NCI-H2227 treated with DMSO at 0.1 percent for 48 hours (cell line): ENCODE measurements at places on chromosomes 1 and 21.

GRCh38 chr1:71049951-71050598 lies 2.5 kb upstream of the PTGER3 start:
- DNase-seq, result peak; percentile 78

DNA sequence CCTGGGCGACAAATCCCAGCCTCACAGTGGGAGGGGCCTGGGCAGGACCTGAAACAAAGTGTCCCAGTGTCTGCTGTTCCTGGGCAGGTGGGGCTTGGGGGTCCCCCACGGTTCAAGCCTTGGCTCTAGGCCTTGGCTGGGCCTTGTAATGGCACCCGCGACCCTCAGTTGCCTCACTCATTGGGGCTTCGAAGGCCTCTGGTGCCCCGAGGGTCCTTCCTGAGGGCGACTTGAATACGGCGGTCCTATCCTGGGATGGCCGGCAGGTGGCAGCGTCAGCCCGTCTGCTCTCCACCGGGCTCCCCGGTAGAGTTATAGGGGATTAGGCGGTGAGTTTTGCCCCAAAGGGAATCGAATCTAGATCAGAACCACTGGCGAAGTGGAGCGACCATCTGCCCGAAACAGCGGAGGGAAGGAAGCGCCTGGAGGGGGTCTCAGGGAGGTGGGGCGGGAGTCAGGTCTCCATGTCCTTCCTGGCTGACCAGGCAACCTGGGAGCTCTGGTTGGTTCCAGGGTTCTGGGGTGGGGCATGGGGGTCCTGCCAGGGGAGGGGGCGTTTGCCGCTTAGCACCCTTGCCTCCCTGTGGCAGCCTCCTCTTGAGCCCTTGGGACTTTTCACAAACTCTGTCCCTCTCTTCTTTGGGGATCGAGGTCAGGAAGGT lies 2.1 kb upstream of the PEX10 start:
- DNase-seq, result peak; percentile 59

DNA sequence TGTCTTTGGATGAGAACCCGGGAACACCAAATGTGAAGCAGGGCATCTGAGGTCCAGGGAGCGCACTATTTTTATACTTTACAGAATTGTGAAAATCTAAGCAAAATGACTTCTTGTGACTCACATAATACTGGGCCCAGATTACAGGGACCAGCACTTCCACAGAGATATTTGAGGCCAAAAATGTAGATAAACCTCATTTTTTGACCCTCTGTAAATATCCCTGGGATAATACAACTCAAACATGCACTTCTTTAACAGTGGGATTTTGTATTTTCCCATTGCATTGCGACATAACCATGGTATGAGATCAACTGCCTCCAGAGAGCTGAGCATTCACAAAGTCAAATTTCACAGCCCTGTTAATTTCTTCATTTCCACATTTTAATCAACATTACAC lies 289.4 kb upstream of the ADGRL4 start:
- DNase-seq, result no peak

GRCh38 chr1:19262047-19262446 lies 10.4 kb downstream of the MRTO4 start:
- DNase-seq, result no peak

- no peak for DNase-seq
Observed at GRCh38 chr1:57860325-57860724, 436.5 kb upstream of the DAB1 start.

- no peak for DNase-seq
Observed at GRCh38 chr1:162987866-162988265, 81.3 kb upstream of the RGS4 start.

- no peak for DNase-seq
Observed at GRCh38 chr21:36839735-36840134, 126.7 kb downstream of the HLCS start.

GRCh38 chr1:22247527-22248245 lies 104.8 kb upstream of the WNT4 start:
- no peak for DNase-seq

- DNase-seq, result no peak
Observed at GRCh38 chr1:231882790-231883189, 256.2 kb downstream of the DISC1 start.

DNA sequence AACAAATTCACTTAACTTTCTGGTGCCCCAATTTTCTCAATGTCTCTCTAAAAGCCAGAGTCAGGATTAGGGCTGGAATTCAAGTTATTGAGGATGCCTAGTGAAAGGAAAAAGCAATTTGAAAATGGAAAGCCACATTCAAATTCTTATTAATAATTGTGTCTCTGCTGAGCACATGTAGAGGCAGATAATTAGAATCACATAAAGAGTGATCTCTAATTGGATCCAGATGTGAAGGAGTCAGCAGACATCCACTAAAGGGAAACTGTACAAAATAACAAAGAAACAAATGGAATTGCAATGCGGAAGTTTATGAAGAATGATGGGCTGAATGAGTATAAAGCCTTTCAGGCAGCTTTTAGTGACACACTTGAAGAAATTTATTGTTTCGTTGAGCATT lies 482.6 kb downstream of the TTLL7 start:
- DNase-seq, result no peak

- DNase-seq, result no peak
Observed at GRCh38 chr21:41873005-41873404, 6.1 kb downstream of the PRDM15 start.

DNA sequence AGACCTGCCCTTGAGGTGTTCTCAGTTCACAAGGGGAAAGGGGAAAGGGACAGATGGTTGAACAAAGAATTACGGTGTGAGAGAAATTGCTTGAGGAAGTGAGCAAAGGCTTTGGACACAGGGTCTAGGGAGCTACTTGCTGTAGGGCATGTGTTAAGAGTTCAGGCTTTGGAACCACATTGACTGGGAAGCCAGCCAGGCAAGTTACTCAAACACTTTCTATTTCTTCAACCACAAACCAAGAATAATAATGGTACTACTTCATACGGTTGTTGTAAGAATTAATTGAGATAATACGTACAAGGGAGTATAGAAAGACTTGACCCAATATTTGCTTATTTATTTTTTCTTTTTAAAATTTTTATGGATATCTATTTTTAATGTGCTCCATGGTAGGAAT lies 26.6 kb downstream of the AK4 start:
- DNase-seq, result no peak

DNA sequence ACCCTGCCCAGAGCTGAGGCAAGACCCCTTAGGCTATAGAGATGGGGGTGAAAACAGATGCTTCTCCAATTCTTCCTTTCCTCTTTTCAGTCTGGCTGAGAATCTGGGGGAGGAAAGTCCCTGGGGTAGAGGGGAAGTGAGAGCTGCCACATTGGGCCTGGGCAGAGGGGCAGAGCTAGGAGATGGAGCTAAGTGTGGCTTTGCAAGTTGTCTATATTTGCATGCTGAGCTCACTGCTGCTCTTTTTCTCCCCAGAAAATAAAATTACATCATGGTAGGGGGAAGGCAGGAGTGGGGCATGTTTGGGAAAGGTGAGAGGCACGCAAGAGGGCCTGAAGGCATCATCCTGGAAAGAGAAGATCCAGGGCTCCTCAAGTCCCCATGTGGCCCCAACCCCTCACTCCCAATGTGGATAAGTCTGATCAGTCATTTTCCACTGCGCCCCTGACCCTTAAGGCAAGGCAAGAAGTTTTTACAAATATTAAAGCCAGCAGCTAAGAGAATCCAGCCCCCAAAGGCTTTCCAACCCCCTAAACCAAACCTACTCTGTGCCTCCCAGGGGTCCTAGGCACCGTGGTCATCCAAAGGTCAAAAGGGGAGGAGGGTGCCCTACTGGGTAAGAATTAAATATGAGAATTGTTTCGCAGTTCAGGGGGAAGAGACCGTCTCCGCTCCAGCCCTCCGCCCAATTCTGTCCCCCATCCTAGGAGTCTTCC lies 500 bp upstream of the PEA15 start:
- DNase-seq, result no peak

DNA sequence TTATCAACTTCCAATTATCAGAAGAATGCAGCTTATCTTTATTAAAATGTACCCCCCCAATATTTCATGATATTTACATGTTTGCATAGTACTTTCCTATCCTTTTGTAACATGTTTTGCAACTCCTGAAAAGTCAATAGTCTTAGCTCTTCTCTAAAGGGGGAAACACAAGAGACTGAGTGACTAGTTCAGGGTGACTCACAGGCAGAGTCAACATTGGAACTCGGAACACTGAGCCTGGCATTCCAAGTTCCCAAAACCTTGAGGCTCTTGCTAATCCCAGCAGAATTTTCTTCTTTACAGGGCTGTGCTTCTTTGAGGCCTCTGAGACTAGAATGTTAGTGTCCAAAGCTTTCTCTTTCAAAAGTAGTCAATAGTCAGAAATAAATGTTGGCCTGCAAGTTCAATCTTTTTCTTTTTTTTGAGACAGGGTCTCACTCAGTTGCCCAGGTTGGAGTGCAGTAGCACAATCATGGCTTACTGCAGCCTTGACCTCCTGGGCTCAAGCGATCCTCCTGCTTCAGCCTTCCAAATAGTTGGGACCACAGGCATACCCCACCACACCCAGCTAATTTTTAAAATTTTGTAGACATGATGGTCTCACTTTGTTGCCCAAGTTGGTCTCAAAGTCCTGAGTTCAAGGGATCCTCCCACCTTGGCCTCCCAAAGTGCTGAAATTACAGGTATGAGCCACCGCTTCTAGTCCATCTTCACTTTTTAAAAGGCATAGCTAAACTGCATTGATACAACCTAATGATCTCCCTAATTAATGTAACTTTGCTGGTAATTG lies 37.5 kb downstream of the ZNF281 start:
- no peak for DNase-seq

- no peak for DNase-seq
Observed at GRCh38 chr1:48194801-48195200, 27.7 kb upstream of the SLC5A9 start.

- DNase-seq, result no peak
Observed at GRCh38 chr1:10117865-10118264, 85.1 kb downstream of the UBE4B start.

- no peak for DNase-seq
Observed at GRCh38 chr1:201185527-201186128, 5.0 kb upstream of the IGFN1 start.

- DNase-seq, result no peak
Observed at GRCh38 chr21:22965455-22966135, 1967.4 kb downstream of the NCAM2 start.

- no peak for DNase-seq
Observed at GRCh38 chr1:82466416-82466815, 665.7 kb downstream of the ADGRL2 start.

DNA sequence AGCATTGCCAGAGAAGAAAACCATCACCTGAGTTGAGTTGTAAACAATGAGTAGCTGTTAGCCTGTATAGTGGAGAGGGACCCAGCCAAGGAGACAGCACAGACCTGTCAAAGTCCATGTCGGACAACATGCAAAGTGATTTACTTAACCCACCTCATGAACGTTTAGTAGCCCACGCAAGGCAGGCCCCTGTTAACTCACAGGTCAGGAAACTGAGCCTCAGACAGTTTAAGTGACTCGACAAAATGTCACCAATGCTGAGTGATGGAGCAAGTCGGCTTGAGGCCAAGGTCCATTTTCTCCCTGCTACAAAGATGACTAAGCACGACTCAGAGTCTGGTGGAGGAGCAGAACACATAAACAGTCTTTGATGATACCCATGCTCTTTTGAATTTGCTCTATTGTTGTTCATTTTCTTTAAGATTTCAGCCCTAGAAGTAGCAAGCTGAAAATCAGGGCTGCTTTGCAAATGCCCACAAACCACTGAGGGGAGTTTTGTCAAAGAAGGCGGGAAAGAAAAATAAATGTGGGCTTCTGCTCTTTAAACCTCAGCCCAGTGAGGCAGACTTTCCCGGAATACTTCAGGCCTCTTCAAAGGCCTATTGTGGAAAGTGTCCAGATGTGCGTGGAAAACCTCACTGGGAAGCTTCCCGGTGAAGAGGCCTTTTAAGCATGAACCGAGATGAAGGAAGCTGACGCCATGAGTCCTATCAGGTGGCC lies 83.8 kb upstream of the HOOK1 start:
- no peak for DNase-seq

- no peak for DNase-seq
Observed at GRCh38 chr1:11581445-11581991, 72.7 kb downstream of the FBXO2 start.

DNA sequence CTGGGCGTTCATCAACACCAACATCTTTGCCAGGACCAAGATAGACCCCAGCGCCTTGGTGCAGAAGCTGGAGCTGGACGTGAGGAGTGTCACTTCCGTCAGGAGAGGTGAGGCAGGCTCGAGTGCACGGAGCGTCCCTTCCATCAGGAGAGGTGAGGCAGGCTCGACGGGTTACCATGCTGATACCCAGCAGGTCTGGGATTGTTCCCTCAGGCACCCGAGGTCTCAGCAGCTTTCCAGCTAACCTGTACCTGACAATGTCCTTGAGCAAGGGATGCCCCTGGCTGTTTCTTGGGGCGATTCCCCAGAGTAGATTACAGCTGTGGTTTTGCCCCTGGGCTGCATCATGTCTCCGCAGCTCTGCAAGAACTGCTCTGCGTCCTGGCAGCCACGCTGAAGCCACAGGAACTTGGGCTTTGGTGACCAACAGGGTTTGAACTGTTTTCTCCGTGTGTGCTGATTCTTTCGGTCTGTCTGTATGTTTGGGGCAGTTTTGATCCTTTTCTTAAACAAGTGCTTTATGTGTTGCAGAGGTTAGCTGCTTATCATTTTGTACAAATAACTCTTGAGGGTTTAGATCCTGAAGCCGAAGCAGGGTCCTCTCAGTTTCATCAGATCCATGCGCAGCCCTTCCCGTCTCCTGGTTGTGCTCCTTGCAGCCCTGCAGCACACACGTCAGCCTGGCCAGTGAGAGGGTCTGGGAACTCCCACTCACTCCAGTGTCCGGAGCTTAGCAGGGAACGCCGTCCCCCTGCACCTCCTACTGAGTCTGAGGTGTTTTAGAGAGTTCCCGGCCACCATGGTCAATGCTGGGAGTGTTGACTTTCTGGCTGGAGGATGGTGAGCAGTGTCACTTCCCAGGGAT lies 4.1 kb downstream of the SLX9 start:
- no peak for DNase-seq

- no peak for DNase-seq
Observed at GRCh38 chr1:219379691-219380090, 206.0 kb downstream of the LYPLAL1 start.

DNA sequence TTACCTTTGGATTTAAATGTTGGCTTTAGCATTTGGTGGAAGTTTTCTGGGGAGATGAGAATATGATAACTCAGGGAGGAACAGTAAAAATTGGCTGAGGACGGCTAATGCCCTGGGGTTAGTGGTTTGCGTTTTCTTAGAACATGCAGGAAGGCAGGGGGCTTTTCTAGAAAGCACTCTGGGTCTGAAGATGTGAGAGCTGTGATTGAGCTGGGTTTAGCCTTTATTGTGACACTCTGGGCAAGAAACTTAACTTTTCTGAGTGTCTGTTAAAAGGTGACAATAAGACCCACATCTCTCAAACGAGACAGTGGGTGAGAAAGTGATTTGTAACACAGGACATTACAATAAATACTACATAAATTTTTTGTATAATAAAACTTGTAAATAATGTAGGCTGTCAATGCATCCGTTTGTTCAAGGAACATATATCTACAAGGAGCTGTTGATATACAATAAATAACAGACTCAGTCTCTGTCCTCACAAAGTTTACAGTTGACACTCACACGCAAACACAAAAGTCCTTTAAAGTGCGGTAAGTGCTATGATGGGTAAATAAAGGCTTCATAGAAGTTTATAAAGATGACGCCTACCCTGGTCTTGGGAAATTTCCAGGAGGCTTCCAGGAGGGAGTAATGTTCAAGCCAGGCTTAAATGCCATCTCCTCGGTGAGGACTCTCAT lies 49.5 kb upstream of the MRPS6 start:
- DNase-seq, result no peak
